ENCODE measurements at places on chromosomes 7 and 10.

GRCh38 chr7:140284062-140284461 is 107.3 kb upstream of the KDM7A start:
- no peak for DNase-seq

- DNase-seq = no peak
Measured at GRCh38 chr10:132907821-132908620, 34.3 kb downstream of the CFAP46 start.

- no peak for DNase-seq
Measured at GRCh38 chr7:113790025-113790424, 128.8 kb downstream of the PPP1R3A start.

DNA sequence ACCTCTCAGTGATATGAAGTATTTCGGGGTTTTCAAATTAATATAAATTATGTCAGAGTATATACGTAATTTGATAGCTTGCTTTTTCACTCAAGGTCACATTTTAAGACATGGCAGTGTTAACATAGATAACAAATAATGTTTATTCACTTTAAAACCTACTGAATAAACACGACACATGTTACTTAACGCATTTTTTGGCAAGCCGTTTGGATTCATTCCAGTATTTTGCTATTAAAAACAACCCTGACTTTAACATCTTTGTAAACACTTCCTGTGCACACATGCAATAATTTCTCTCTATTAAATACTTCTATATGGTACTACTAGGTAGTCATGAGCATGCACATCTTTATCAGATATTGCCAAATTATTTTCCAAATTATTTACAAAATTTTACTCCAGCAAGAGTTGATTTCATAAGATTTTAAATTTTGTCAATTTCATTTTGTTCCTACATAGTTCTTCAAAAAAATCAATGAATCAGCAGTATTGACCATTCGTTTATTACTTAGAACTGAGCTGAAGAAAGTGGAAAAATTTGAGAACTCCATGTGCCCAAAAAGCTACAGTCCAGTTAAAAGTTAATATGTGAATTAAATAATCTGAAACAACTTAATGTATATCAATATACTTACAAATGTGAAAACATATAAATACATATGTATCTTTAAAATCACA is 26.8 kb upstream of the THSD7A start:
- no peak for DNase-seq

DNA sequence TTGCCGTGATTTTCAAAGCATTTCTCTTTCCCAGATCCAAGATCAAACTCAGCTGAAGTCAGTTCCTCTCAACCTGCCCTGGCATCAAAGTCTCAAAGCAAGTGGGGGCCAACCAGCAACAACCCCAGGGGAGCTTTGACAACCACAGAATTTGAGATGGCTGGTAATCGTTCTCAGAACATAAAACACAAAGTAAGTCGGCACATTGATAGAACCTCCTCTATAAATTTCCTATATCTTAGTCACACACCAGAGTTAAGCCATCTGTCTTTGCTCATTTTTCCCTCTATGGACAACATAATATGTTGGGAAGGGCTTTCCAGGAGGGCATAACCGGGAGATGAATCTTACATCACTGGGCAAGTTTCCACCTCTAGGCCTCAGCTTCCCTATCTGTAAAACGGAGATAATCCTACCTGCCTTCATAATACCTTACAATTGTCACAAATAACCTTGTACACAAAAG is 1.2 kb upstream of the DNAJC9 start:
- no peak for DNase-seq

GRCh38 chr10:69097729-69098128 is 9.8 kb downstream of the SRGN start:
- no peak for DNase-seq

GRCh38 chr10:125708971-125709503 is 10.5 kb upstream of the EDRF1 start:
- no peak for DNase-seq

- DNase-seq = no peak
Measured at GRCh38 chr7:80443325-80443724, 68.5 kb downstream of the GNAT3 start.

DNA sequence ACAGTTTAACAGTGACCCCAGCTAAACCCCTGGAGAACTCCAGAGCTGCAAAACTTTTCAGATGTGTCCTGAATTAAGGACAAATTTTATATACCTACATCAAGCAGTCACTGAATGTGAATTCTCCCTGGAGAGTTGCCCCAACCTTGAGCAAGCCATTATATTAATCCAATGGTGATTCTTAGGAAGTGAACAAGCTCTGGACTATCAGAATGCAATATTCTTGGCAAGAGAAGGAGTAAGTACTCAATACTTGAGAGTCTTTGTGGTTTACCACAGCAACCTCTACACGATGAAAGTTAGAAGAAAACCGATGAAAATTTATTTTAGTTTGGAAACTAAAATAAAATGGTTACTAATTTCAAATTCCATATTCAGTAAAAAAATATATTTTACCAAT is 19.3 kb upstream of the ZNF365 start:
- no peak for DNase-seq

DNA sequence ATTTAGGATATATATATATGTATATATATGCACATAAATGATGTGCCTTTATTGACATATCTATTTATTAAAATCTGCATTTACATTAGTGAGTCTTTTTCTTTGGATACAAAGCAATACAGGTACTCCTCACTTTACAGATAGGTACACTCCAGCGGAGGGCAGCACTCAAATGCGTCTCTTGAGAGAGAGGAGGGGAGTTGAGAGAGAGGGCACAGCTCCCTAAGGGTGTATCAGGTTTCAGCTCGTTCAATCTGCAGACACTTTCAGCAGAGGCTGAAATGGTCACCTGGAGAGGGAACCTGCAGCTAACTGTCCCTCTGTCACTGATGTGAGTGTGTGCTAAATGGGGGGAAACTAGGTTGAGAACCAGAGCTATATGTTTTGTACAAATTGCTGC is 21.5 kb downstream of the C10orf53 start:
- DNase-seq = no peak

- no peak for DNase-seq
Measured at GRCh38 chr7:105439174-105439893, 50.6 kb upstream of the SRPK2 start.

DNA sequence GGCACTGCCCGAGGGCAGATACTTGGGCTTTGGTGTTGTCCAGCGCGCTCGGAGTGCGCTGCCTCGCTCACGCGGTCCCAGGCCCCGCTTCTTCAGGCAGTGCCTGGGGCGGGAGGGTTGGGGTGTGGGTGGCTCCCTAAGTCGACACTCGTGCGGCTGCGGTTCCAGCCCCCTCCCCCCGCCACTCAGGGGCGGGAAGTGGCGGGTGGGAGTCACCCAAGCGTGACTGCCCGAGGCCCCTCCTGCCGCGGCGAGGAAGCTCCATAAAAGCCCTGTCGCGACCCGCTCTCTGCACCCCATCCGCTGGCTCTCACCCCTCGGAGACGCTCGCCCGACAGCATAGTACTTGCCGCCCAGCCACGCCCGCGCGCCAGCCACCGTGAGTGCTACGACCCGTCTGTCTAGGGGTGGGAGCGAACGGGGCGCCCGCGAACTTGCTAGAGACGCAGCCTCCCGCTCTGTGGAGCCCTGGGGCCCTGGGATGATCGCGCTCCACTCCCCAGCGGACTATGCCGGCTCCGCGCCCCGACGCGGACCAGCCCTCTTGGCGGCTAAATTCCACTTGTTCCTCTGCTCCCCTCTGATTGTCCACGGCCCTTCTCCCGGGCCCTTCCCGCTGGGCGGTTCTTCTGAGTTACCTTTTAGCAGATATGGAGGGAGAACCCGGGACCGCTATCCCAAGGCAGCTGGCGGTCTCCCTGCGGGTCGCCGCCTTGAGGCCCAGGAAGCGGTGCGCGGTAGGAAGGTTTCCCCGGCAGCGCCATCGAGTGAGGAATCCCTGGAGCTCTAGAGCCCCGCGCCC is at the start of gene NPY:
NPY (plus strand) TSS at position 294 of the 802 bp plus-strand sequence. CDS start 1,051 bp downstream, outside the sequence.
- DNase-seq = no peak

- no peak for DNase-seq
Measured at GRCh38 chr7:46776790-46777189, 805.1 kb downstream of the TNS3 start.

GRCh38 chr7:25951414-25952260 is 200.4 kb upstream of the NFE2L3 start:
- DNase-seq = no peak

GRCh38 chr7:29143751-29144150 is 2.6 kb downstream of the CPVL start:
- DNase-seq = no peak

- no peak for DNase-seq
Measured at GRCh38 chr10:3606309-3606708, 178.7 kb downstream of the KLF6 start.

DNA sequence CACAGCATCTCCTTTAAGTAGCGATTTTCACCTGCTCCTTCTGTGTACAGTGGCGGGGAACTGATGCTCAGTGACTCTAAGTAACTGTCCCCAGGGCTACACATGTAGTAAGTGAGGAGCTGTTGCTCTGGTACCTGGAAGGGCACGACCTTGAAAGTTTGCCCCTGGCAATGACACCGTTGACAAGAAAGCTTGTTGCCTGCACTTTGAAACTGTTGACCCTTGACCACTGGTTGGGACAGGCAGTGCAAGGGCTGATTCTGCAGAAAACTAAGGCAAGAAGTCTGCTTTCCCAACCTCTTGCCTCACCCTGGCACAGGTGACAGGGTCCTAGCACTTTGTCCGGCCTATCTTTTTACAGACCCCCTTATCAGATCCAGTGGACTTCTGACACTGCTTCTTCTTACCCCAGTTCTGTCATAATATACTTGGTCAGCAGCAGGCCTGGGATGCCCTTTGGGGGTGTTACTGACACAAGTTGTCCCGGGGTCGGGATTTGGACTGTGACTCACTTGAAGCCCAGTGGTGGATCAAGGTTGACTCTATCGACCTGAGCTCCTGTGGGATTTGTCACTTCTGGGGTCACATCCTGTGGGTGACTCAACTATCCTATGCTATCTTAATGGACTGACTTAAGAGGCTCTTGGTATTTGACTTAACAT is 5.8 kb downstream of the ACSL5 start:
- DNase-seq = no peak

DNA sequence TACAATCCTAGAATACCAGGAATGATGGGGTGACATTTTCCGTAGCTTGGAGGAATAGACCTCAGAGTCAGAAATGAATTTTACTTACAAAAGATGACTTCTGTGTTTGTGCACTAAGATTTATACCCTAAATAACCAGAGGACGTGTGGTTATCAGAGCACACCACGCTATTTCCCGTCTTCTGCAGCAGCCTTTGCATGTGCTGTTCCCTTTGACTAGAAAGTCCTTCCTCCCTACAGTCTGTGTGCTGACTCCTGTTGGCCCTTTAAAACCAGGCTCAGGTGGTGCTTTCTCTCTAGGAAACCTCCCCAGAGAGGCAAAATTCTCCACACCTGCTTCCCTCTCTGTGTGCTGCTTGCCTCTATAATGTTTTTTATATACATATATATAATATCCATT is 73.3 kb upstream of the SMNDC1 start:
- DNase-seq = no peak

GRCh38 chr7:117997862-117998825 is 124.9 kb upstream of the CTTNBP2 start:
- no peak for DNase-seq

- DNase-seq = no peak
Measured at GRCh38 chr7:151603951-151604350, 84.3 kb upstream of the RHEB start.

DNA sequence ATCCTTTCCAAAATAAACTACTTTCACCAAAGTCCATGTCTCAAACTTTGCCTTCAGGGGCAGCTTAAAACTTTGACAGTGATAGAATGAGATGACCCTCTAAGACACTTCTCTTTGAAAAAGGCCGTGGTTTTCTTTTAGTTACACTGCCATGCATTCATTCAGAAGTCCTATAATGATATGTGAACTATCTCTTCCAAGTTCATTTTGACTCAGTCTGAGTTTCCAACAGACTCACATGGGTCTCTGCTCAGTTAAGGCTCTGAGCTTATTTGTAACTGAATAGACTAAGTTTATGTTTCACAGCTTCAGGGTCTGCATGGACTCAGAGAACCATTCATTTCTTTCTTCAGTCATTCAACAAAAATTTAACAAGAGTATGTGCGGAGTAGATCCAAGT is 208.9 kb upstream of the PRSS1 start:
- no peak for DNase-seq

- DNase-seq = no peak
Measured at GRCh38 chr7:1911571-1911970, 241.5 kb downstream of the ELFN1 start.

GRCh38 chr7:2804227-2804763 is 39.8 kb downstream of the GNA12 start:
- no peak for DNase-seq

DNA sequence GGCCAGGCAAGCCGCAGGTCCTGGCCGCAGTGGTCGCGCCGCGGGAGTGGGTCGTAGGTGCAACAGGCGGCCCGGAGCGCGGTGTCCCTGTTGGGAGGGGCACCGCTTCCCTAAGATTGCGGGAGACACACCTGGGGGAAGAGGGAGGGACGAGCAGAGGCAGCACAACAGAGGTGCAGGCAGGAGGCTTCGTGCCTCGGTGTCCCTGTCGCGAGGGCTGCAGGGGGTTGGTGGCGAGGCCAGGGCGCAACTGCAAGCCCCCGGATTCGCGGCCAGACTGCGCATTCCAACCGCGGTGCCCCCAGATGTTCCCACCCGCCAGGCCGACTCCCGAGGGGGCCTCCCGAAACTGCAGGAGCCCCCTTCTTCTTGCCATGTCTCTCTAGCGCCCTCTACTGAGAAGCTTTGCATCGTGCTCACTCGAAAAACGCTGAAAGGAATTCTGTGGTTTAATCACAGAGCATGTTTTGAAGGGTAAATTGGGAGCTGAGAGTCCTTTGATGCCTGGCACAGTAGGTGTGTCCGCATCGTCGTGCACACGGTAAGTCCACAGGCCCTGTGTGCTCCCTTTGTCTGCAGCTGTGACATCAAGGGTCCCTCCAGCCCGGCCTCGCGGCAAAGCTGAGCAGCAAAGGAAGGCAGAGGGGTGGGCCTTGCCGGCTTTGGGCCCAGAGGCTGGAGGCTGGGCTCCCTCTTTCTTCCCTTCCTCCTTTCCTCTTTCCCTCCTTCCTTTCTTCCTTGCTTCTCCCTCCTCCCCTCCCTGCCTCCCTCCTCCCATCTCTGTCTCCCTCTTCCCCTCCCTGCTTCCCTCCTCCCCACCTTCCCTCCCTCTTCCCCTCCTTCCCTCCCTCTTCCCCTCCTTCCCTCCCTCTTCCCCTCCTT is 6.2 kb upstream of the MBL2 start:
- DNase-seq = no peak

- no peak for DNase-seq
Measured at GRCh38 chr7:30649717-30650420, 32.4 kb downstream of the CRHR2 start.

- DNase-seq = no peak
Measured at GRCh38 chr7:37391791-37392672, 56.6 kb downstream of the ELMO1 start.

DNA sequence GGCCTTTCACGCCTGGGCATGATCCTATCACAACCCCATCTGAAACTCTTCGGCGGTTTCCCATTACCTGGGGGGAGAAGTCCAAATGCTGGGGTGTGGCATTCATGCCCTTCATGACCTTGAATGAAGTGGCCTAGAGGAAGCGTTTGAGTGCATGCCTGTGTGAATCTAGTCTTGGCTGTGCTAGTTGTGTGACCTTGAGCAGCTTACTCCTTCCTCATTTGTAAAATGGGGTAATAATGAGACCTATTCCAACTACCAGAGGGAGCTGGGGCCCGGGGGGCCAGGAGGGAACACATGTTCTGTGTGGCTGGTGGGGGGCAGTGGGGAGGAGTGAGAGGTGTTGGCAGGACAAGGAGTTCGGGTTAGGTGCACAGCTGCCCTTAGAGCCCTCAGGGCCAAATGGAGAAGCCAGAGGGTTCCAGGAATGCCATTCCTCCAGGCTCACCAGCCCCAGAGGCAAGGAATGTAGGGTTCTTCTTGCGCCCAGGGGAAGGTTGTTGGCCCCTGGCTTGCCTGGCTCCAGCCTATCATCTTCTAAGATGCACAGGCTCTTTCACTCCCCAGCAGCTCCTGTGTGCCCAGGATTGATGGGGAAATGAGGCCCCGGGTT is 21.3 kb upstream of the TBRG4 start:
- no peak for DNase-seq
